Stimulated activated CD8-positive, alpha-beta memory T cell treated with anti-CD3 and anti-CD28 coated beads, Interleukin-2, amount 100 ng/mL, for 1 hour (primary cell): ENCODE measurements at places on chromosomes 2 and 18.

GRCh38 chr2:47388888-47389287 is 14.1 kb upstream of the MSH2 start:
- DNase-seq, result no peak

- no peak for DNase-seq
Observed at GRCh38 chr2:239532859-239533258, 132.0 kb upstream of the HDAC4 start.

- DNase-seq, result no peak
Observed at GRCh38 chr2:223642506-223642905, 40.3 kb upstream of the SCG2 start.

GRCh38 chr2:63789338-63790020 is 52.2 kb upstream of the UGP2 start:
- DNase-seq, result no peak

DNA sequence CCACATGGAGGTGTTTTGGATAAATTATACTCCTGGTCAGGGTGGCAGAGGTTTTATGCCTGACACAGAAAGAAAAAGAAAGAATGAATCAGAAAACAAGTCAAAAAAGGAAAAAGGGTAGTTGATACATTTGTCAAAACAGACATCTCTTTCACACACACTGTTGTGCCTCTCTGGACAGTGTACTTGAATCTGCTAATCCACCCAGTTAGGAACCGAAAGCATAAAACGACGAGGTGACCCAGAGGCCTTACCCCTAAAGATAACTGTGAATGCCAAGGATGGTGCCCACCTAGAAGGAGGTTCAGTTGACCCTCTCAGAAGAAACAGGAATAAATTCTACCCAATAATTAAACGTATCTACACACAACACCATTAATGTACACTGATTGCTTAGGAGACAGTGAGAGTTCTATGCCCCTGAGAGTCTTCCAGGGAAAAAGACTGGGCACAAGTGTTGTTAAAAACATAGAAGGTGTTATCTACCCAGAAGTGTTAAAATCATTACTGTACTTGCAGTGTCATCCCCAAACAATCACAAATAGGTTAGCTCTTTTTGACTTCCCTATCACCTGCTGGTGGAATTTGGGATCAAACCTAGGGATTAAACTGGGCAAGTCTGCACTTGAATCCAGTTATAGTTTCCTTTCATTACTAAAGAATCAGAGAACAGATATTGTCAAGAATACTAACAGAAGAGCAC is 123.2 kb upstream of the DNAJC10 start:
- no peak for DNase-seq

DNA sequence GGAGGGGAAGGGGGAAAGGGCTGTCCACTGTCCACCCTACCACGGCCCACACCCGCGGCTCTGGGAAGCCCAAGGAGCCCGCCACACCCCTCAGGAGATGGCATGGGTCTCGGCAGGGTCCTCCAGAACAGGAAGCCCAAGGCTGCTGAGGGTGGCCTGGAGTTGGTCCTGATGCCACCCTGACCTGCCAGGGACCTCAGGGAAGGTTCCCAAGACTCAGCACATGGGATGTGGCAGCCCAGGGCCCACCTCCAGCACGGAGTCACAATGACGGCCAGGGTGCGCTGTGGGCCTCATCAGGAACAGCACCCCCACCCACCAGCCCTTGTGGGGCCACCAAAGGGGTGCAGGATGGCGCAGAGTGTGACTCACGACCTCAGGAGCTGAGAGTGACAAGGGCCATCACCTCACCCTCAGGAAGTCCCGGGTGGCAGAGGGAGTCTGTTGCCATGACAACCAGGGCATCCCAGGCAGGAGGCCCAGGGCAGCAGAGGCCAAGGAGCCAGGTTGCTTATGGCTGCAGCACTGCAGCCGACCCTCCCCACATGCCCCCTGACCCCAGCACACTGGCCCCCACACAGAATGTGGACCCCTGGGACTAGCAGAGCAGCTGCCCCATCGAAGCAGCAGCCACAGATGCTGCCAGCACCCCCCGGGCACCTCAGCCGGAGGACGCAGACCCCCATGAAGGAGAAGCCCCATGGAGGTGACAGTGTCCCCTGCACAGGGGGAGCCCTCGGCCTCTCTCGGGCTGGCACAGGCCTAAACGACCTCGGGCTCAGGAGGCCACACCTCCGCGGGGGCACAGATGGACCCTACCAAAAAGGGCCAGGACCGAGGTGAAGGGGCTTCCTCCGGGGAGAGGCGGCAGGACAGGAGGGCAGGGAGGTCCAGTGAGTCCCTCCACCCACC is 34.3 kb downstream of the KIF1A start:
- no peak for DNase-seq

- no peak for DNase-seq
Observed at GRCh38 chr2:127545796-127546195, 10.3 kb downstream of the MYO7B start.
